ENCODE measurements at places on chromosomes 12 and 14. TPM values are rescaled to one million over a fixed set of nuclear protein-coding genes. Genes with fewer than 3 reads are reported as not detected.

Gene IFNG
- polyA plus RNA-seq = not detected

GRCh38 chr12:111664961-111665865 is 20.5 kb downstream of the BRAP start:
- H3K27ac ChIP-seq = no peak overlapping the region
- peaks cover 6% of the 10 kb centered on the region for H3K36me3 ChIP-seq
- no peak for DNase-seq
- H3K27me3 ChIP-seq = no peaks in the 10 kb centered on the region

DNA sequence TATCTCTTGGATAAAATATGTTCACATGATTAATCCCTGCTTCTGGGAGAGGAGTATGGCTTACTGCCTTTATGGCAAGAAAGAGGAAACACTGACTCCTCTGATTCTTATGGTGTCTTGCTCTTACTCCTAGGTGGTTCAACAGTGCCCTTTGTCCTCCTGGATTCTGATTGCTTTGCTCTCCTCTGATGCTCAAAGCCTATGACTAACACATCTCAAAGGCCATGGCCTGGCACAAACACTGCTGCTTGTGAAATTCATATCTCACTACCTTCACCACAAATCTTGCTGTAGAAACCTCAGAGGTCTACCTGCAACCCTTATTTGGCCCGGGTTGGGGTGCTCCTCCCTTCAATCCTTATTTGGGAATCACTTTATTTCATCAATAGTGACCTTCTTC is 217.2 kb downstream of the C12orf50 start:
- H3K27me3 ChIP-seq = no peaks in the 10 kb centered on the region
- H3K36me3 ChIP-seq = no peaks in the 10 kb centered on the region
- no peak overlapping the region for H3K4me3 ChIP-seq

GRCh38 chr14:23578560-23579310 is at the start of gene JPH4:
TSS of gene JPH4 (minus strand) at chr14:23578790. CDS start at chr14:23577453, 1,337 bp downstream.
- no peak within 1 kb of the TSS for H3K27ac ChIP-seq
- no peaks in the 10 kb centered on the region for H3K36me3 ChIP-seq
- H3K4me3 ChIP-seq = no peak within 1 kb of the TSS
- no peaks in the 10 kb centered on the region for H3K4me1 ChIP-seq
- H3K27me3 ChIP-seq = peaks cover 32% of the 10 kb centered on the region

Gene EEA1
- polyA plus RNA-seq = 25.6 TPM

GRCh38 chr12:26134540-26134939 is 9.7 kb upstream of the BHLHE41 start:
- H3K27me3 ChIP-seq = no peaks in the 10 kb centered on the region
- DNase-seq = no peak
- no peaks in the 10 kb centered on the region for H3K36me3 ChIP-seq
- H3K27ac ChIP-seq = no peak overlapping the region

DNA sequence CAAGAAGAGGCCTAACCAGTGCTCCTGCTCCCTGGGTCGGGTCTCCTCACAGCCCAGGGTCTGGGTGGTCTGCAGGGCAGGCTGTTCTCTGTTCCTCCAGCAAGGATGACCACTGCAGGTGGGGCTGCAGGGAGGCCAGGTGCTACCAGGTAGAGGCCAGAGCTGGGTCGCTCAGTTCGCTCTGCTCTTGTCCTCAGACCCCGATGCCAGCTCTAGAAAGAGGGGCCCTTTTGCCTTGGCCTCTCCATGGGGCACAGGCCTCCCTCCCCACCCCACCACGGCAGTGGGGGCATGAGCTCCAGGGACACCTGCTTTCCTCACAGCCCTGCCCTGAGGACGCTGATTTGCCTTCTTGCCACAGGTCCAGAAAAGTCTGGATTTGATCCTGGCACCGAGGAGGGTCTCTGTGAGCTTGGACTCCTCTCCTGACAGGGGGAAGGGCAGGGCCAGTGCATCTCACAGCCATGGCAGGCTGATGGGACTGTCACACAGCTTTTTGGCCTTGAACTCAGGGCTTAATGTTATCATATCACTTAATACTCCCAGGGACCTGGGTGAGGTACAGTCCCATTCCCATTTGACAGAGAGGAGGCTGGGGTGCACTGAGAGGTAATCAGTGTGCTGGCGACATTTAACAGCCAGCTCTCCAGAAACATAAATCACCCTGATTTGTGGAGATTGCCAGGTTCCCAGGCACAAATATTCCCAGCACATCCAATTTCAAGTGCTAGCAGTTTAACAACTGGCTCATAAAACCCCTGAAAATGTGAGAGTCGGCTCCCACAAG is 273.0 kb upstream of the SFSWAP start:
- H3K27me3 ChIP-seq = no peaks in the 10 kb centered on the region
- no peak overlapping the region for H3K27ac ChIP-seq
- H3K4me1 ChIP-seq = no peaks in the 10 kb centered on the region
